Right ventricle myocardium inferior (tissue), 1 donor: ENCODE measurements at places on chromosomes 6 and 20.

GRCh38 chr6:36848658-36849441 lies 9.6 kb upstream of the CPNE5 start:
- DNase-seq = peak; percentile 80

- no peak for DNase-seq
Observed at GRCh38 chr20:60097285-60097684, 139.1 kb downstream of the CDH26 start.

GRCh38 chr6:15331629-15332251 lies 85.9 kb downstream of the JARID2 start:
- DNase-seq = no peak

- DNase-seq = no peak
Observed at GRCh38 chr20:26169506-26169905, 472.9 kb upstream of the ZNF337 start.
